Hindlimb muscle (tissue), 1 donor: ENCODE measurements at places on chromosomes 2 and 18.

GRCh38 chr18:9673296-9674251, 34.5 kb upstream of the RAB31 start:
- no peak for DNase-seq

DNA sequence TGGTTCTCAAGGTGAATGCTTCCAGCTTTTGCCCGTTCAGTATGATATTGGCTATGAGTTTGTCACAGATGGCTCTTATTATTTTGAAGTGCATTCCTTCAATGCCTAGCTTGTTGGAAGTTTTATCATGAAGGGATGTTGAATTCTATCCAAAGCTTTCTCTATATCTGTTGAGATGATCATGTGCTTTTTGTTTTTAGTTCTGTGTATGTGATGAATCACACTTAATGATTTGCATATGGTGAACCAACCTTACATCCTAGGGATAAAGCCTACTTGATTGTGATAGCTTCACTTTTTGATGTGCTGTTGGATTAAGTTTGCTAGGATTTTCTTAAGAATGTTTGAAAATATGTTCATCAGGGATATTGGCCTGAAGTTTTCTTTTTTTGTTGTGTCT, 112.1 kb downstream of the MBD2 start:
- no peak for DNase-seq

DNA sequence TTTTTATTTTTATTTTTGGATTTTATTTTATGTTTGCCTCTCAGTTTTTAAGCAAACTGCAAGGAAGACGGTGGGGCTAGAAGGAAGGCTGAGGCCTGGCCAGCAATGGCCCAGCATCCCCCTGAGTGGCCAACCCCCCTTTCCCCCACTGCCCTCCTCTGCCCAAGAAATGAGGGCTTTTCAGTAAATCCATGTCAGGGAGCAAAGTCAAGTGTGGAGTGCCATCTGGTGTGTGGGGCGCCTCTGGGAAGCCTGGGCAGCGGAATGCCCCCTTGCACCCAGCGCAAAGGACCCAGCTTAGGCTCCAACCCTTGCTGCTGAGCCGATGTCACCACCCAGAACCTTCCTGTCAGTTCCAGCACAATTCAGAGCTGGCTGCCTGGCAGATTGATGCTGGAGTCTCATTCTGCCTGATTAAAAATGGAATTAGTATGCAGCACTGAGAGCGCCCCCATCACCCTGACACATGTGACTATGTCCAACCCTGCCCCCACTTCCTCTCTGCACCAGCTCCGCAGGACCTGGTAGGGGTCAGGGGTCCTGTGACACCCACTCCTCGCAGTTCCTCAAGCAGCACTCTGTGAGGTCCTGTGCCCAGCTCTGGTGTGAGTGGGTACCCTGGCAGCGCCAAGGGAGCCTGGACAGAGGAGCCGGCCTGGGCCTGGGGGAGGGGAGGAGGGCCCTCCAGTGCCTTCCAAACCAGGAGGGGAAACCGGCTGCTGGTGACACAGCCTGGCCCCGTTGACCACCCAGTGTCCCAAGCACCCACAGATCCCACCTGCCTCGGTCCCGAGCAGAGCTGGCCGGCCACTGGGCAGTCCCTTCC, 9.2 kb upstream of the ALPP start:
- DNase-seq, result no peak

DNA sequence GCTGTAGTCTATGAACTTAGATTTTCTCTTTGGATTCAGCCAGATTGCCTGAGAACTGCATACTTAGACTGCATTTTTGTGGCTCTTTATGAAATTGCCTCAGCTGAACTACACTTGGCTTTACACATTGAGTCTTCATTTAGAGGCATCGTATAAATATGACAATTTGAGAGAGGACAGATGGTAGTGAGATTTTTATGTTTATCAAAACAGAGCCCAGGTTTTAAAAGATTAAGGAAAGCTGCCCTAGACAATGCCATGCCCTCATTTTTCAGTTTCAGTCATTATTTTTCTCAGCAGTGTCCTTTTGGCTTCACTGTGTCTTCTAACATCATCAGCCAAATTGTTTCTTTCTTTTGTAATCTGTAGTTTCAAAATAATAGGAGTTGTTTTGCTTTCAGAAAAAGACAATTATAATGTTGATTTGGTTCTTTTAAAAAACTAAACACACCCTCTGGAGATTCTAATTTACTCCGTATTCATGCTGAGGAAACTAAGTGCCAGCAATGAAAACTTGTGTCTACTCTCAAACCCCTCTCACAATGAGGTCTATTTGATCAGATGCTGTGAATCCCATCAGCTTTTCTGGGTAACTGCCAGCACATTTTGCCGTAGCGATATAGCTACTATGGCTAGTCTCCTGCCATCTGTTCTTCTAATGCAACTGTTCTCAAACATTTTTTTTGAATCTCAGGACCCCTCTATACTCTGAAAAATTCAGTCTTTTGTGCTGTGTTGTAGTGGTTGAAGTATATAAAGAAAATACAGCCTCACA, 46.2 kb downstream of the TWSG1 start:
- peak; percentile 71 for DNase-seq

- no peak for DNase-seq
Observed at GRCh38 chr2:128365217-128365905, 46.7 kb upstream of the HS6ST1 start.

- DNase-seq, result no peak
Observed at GRCh38 chr2:37226863-37227262, 4.5 kb downstream of the CEBPZ start.

DNA sequence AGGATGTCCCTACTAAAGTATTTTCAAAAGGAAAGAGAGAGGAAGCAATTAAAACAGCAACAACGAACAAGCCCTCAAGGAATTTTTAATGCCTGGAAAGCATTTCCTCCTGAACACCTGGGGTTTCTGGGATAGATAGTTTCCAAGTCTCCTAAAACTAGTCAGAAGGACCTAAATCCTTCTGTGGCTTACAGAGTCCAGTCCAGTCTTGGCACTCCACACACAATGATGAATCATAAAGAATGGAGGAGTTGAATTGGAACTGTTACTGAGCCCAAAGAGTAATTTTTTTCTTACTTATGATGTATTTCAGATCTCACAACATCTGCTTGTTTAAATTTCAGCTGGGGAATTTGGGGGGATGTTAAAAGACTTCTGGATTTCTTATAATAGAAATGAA, 144.6 kb upstream of the SETBP1 start:
- DNase-seq, result peak; percentile 73

DNA sequence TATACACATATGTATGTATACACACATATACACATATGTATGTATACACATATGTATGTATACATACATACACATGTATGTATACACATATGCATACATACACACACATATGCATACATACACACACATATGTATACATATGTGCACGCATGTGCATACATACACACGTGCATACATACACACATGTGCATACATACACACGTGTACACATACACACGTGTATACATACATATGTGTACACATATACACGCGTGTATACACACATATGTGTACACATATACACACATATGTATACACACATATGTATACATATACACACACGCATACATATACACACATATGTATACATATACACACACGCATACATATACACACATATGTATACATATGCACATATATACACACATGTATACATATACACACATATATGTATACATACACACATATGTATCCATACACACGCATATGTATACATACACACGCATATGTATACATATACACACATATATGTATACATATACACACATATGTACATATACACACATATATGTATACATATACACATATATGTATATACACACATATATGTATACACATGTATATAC, 21.5 kb downstream of the NABP1 start:
- DNase-seq, result no peak

- no peak for DNase-seq
Observed at GRCh38 chr2:239543702-239544101, 142.9 kb upstream of the HDAC4 start.

DNA sequence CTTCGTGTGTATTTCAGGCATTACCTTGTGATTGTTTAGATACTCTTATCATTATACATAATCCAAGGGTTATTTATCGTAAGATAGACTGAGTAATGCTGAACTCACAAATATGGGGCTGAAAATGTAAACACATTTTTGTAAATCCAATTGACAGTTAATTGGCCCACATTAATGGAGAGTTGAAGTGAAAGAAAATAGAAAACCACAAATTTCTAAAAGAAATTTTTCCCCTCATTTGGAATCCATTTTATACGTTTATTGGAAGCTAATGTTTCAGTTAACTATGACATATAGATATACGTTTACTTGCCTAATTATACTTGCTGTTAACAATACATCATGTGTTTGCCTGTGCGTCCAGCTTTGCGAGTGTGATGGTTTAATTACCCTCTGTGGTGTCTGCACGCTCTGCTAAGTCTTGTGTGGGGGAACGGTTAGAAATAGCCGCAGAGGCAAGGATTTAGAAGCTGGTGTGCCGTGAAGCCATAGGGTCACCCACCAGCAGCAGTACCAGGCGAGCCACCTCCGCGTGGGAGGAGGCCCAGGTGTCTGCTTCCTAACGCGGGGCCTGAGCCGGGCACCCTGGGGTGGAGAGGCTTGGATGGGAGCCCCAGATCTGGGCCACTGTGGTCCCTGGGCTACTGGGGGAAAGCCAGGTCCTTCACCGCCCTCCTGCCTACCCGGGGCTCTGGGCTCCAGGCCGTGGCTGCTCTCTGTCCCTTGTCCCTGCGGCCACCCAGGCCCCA, 38.0 kb downstream of the TSHZ1 start:
- no peak for DNase-seq

GRCh38 chr18:2776601-2777000, 70.2 kb upstream of the EMILIN2 start:
- DNase-seq, result no peak

- no peak for DNase-seq
Observed at GRCh38 chr2:140711867-140712266, 1418.9 kb downstream of the LRP1B start.

DNA sequence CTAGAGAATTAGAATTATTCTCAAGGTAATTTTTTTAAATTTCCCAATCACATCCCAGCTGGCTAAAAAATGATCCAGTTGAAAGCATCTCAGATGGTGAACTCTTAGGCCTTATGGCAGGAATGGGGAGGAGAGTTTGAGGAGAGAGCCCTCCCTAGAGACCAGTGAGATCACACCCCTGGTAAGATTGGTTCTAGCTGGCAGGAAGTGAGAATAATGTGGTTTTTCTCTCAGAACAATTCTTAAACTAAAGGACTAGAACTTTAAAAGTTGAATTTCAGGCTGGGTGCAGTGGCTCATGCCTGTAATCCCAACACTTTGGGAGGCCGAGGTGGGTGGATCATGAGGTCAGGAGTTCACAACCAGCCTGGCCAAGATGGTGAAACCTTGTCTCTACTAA, 120.2 kb downstream of the MYO3B start:
- no peak for DNase-seq

DNA sequence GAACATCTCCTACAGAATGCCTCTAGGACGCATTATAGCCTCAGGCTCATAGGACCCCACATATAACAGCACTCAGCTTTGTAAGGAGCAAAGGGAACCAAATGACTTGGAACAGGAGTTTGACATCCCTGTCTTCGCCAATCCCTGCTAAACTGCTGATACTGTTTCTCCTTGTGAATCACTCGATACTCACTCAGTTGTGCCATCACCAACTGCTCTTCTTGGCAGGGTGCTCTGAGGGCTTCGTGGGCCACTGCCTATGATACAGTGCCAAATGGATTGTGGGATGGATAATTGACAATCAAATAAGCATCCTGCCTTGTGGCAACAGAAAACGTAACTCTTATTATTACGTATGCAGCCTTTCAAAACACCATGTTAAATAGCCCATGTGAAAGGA, 396.3 kb downstream of the RIT2 start:
- DNase-seq, result no peak

DNA sequence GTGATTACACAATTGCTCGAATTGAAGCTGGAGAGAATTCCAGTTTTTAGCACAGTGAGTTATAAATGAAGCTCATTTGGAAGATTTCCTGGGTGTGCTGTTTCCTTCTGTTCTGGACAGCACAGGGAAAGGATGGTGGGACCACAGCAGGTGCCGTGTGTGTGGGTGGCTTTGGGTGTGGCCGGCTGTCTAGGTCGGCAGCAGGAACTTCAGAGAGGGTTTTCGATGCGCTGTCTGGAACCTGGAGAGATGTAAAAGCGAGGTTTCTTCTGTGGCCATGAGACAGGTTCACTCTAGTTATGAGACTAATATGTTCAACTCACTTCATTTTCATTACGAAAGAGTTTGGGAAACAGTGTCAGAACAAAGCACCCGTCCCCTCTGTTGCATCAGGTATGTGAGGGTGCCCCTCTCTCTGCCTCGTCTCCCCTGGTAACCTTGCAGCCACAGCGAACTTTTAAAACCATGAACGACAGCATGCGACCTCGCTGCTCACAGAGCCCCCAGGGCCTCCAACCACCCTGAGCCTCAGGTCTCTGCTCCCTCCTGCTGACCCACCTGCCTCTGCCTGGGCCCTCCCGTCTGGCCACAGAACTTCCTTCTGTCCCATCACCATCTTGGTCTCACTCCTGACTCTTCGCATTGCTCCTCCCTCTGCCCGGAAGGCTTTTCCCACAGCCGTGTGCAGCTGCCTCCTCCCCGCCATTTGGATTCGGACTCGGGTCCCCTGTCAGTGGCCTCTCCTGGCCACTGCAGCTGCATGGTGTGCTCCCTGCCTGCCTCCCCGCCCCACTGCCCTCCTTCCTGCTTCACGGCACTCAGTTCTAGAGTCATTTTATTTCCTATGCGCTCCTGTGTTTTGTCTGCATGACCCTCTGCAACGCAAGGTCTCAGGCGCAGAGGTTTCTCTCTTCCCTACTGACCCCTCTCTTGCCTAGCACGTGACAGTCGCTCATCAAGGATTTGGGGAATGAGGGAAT, 151.2 kb downstream of the NDUFA10 start:
- DNase-seq, result no peak

- no peak for DNase-seq
Observed at GRCh38 chr2:113876503-113877387, 13.1 kb upstream of the ACTR3 start.
